ENCODE measurements at places on chromosomes 1 and 21.
A peak's percentile ranks its signal among the peaks of the same experiment; 100 is the strongest.

DNA sequence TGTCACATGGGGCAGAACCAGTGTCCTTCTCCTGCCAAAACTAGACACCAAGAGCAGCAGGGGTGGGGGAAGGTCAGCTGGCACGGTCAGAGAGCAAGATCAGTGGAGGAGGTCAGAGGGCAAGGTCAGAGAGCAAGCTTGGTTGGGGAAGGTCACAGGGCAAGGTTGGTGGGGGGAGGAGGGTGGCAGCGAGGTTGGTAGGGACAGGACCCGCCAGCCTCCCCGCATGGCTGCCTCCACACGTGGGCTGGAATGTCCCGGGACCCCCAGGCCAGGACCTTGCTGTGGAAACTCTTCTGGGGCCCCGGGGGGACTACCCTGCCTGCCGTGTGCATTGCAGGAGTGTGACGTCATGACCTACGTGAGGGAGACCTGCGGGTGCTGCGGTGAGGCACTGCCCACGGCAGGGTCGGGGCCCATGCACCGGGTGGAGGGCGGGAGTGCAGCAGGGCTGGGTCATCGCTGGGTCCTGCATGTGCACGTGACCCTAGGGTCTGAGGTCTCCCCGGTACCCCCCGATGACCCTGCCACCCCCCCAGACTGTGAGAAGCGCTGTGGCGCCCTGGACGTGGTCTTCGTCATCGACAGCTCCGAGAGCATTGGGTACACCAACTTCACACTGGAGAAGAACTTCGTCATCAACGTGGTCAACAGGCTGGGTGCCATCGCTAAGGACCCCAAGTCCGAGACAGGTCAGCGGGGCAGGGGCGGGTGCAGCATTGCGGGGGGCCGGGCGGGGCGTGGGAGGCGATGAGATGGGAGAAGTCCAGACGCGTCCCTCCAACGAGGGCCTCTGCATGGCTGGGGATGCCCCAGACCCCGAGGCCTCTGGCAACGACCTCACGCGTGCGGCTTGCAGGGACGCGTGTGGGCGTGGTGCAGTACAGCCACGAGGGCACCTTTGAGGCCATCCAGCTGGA is 27.3 kb downstream of the COL6A2 start:
- no peak for DNase-seq

DNA sequence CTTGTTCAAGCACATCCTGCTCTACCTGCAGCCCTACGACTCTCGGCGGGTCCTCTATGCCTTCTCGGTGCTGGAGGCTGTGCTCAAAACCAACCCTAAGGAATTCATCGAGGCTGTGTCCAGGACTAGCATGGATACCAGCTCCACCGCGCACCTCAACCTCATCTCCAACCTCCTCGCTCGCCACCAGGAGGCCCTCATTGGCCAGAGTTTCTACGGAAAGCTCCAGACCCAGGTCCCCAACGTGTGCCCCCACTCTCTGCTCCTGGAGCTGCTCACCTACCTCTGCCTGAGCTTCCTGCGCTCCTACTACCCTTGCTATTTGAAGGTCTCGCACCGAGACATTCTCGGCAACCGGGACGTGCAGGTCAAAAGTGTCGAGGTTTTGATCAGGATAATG is 74.3 kb upstream of the MORC3 start:
- no peak for DNase-seq

GRCh38 chr1:181169281-181169865 is 80.9 kb downstream of the IER5 start:
- no peak for DNase-seq

DNA sequence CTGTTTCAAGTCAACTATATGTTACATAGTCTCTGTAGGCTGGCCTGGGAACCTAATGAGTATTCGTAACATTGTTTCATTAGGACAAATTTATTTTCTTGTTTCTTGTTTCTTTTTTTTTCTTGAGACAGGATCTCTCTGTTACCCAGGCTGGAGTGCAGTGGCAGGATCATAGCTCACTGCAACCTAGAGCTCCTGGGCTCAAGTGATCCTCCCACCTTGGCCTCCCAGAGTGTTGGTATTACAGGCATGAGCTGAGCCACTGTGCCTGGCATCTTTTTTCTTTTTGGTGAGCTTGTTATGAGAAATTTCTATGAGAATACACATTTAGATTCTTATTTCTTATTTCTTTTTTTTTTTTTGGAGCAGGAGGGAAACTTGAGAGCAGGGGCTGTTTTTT is 6.8 kb downstream of the CENPS start:
- no peak for DNase-seq

- DNase-seq: no peak
Measured at GRCh38 chr1:170284951-170285350, 139.2 kb downstream of the NTMT2 start.

GRCh38 chr1:160665330-160666078 is 18.7 kb upstream of the SLAMF1 start:
- DNase-seq: no peak

GRCh38 chr21:38430401-38430984 is 67.8 kb downstream of the ERG start:
- DNase-seq: no peak

DNA sequence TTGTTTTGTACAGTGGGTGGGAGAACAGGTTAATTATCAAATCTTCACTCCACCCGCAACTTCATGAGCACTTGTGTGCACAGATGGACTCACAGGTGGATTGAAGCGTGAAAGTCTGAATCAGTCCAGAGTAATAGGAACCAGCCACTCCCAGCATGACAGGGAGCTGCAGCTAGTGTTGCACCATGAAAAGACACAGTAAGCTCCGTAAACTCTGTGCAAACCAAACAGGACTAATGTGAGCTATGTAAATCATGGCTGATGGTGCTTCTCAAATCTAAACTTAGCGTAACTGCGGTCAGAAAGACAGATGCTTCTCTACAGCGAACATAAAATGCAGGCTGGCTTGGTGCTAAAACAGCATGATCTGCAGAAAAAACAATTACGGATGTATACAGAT is 114.4 kb downstream of the CENPF start:
- DNase-seq: no peak

DNA sequence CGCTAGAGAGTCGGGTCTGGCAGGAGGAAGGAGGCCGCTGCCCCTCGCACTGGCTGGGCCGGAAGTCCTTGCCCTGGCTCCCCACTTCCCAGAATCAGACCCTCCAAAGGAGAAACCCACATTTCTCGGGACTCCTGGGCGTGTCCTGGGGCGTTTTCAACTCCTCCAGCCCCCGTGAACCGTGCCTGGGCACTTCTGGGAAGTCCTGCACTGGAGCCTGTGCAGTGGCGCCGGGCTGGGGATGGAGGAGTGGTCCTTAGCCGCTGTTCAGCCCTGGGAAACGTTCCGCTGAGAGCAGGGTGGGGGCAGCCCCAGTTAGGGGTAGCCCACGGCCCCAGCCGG is 3.0 kb downstream of the IGSF21 start:
- DNase-seq: no peak

DNA sequence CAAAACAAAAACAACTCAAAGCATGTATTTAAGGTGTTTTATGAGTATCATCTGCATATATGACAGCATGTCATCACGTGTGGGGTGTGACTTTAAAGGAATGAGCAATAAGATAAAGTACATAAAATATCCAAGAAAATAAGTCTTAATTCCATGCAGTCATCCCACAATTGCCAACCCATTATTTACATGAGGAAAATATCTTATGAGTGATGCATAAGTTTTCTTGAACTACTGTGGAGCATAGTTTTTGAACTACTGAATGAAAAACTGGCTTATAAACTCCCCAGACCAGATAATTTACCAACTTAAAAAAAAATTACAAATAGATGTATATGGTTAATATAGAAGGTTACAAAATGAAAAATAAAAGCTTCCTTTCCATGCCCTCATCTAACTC is 29.7 kb upstream of the MTMR11 start:
- DNase-seq: no peak

GRCh38 chr1:84166797-84167196 is 22.7 kb downstream of the PRKACB start:
- no peak for DNase-seq

GRCh38 chr1:243213045-243213787 is 41.9 kb downstream of the CEP170 start:
- DNase-seq: no peak

DNA sequence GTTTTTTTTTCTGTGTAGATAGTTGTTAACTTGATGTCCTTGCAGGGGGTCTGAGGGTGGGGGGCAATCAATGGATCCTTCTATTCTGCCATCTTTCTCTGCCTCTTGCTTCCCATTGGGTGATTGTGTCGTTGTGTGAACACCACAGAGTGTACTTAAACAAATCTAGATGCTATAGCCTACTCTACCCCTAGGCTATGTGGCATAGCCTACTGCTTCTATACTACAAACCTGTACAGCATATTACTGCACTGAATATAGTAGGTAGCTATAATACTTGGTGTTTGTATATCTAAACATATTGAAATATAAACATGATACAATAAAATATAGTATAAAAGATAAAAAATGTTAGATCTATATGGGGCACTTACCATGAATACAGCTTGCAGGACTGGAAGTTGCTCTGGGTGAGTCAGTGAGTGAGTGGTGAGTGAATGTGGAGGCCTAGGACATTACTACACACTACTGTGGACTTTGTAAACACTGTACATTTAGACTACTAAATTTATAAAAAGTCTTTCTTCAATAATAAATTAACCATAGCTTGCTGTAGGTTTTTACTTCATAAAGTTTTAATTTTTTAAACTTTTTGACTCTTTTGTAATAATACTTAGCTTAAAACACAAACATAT is 105.4 kb downstream of the CENPF start:
- no peak for DNase-seq

DNA sequence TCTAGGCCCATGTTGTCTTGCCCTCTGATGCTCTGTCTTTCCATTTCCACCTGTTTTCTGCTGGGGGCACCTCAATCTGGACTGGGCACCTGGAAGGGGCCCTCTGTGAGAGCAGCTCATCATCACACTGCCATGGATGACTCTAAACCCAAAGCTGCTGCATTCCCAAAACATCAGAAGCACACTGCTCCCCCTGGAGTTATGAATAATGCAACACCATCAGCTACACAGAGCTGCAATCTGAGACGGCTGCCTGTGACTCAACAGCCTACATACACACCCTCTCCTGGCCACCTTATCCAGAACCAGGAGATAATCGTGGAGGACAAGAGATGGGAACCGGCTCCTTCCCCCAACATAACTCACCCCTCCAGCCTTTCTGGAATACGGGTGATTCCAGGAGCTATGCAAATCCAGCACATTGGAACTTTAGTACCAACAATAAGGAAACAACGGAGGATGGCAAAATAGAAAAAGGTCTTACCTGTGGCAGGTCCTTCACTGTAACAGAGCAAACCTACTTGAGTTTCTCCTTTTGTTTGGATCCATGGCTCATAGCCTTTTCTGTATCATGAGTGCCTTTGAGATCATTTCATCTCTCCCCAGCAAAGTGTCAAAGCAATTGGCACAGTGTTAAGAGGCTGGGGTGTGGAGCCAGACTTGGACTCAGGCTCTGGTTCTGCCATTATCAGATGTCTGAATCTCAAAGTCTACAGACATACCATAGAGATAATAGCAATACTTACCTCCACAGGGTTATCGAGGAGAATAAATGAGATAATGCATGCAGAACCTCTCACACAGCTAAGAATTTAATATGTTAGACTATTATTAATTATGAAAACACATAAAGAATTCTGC is 29.3 kb downstream of the AK2 start:
- no peak for DNase-seq

GRCh38 chr1:50278410-50278809 is 144.8 kb downstream of the DMRTA2 start:
- DNase-seq: no peak

DNA sequence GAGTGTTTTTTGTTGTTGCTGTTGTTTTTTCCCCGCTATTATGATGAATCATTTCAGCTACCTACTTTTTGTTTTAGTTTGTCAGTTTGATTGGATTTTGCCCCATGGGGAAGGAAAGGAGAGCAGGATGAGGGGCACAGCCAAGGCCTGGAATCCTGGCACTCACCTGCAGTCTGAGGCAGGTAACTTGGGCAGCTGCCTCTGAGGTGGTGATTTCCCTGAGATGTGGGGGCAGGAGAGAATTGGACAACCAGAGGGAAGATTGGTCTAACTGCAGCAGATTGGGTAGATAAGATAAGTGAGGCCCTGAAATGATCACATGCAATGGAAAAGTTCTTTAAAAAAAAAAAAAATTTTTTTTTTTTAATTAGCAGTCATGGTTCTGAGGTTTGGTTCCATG is 1.5 kb upstream of the LAX1 start:
- DNase-seq: no peak

GRCh38 chr1:188735567-188735966 is 1742.1 kb downstream of the BRINP3 start:
- DNase-seq: no peak

GRCh38 chr1:20574686-20575540 is 14.0 kb upstream of the CDA start:
- DNase-seq: peak; percentile 43

All from activated naive CD4-positive, alpha-beta T cell treated with Interleukin-2 at 50 U/mL for 16 hours (primary cell).